ENCODE measurements at places on chromosomes 6 and 20.

DNA sequence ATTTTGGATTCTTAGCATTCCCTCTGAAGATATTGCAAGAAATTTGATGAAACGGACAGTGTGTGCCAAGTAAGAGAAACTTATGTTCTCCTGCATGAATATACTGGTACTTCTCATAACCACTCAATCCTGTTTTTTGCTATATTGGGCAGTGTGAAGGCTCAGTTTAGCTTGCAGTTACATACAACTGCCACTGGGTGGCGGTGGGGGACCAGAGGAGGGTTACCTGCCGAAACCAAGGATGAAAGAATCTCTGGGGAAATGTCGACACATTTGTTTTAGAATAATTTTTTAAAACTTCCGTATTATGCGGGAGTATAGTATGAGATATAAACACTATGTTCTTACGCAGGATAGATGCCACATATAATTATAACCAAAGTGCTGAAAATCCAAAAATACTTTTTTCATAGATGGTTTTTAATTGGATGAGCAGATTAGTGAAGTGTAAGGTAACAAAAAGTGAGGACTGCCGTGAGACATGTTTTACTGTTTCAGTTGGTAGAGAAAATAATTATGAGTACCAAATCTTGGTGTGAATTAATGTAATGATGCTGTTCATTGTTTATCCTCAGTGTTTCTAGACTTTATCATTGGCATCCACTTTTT is 9.7 kb downstream of the TRMT11 start:
- DNase-seq, result peak; percentile 77

DNA sequence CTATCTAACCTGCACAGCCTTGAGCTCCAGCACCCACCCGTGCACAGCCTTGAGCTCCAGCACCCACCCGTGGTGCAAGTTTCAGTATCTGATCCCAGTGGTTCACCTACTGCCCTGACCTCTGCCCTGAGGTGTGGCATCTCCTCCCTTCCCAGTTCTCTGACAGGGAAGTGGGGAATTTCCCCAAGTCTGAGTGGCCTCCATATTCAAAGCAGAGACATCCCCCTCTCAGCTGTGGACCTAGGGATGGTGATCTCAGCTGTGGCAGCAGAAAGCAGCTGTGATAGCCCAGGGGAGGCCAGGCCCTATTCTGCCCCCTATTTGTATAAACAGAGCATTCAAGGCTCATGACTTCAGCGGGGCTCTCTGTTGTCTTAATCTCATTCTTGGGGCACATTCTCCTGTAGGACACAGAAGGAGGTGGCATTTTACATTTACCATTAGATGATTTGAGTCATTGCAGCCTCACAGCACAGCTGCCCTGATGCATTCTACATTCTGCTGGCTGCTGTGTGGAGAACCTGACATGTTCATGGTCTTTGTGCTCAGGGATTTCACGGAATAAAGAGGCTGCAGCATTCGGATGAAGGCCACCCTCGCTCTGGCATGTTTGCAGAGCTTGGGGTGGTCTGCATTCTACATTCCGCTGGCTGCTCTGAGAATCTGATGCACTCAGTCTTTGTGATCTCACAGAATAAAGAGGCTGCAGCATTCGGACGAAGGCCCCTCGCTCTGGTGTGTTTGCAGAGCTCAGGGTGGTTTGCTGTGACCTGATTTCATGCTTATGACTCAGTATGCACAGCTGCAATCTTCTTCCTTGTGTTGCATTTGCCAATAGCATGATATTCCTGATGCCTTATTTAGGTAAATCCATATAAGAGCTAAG is 16.9 kb downstream of the GPR31 start:
- no peak for DNase-seq

DNA sequence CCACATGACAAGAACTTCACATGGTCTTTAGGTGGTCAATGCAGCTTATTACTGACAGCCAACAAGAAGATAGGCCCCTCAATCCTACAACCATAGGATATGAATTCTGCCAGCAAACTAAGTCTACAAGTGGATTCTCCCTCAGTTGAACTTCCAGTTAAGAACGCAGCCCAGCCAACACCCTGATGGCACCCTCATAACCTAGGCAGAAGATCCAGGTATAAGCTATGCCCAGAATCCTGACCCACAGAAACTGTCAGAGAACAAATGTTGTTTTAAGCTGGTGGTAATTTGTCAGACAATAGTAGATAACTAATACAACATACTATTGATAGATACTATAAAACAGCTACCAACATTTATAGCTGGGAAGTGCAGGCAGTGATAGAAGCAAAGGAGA is 38.8 kb downstream of the ATG5 start:
- DNase-seq, result no peak

- peak; percentile 54 for DNase-seq
Measured at GRCh38 chr20:19880256-19881079, 122.4 kb downstream of the RIN2 start.

DNA sequence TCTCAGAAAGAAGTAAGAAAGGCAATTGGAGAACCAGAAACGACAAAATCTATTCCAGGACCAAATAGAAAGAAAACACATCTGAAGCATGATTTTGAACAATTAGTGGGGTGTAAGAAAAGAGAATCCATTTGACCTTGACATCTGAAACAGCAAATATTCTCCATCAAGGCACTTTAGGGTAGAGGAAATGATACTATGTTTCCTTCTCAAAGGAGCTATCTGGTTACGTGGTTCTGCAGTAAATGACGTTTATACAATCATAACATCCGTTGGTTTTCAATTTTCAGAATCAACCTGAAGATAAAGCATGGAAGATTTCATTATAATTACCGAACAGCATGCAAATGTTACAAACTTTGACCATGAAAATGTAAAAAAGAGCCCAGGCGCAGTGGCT is 8.2 kb upstream of the SIGLEC1 start:
- no peak for DNase-seq

DNA sequence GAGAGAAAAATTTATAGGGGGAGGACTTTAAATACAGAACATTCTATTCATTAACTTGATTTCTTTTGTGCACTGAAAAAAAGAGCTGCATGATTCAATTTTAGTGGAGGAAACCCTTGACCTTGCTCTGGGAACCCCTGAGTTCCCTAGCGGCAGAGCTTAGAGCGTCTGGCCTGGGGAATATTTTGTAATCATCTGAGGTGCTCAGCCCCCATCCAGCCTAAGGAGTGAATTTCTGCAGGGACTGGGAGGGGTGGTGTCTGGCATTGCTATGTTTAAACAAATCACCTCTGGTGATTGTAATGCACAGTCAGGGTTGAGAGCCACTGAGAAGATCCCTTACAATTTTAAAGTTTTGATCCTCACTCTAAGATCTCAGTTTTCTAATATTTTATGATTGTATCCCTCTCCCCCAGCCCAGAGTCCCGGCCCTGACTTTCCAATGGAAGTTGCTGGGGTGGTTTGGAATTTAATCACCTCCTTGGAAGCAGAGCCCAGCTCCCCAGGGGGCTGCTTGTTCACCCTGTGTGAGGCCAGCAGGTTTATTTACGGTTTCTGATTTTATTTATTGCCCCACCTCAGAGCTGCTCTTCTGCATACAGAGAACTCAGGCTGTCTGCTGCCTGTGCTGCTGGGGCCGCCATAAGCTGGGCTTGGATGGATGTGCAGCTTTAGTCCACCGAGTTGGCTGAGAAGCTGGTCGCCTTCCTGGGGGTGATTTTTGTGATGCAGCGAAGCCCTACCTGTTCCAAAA is 263.1 kb downstream of the LRFN2 start:
- DNase-seq, result no peak

- DNase-seq, result no peak
Measured at GRCh38 chr6:113610377-113610988, 246.7 kb upstream of the MARCKS start.

GRCh38 chr6:158086054-158086503 is 82.0 kb downstream of the SERAC1 start:
- no peak for DNase-seq

DNA sequence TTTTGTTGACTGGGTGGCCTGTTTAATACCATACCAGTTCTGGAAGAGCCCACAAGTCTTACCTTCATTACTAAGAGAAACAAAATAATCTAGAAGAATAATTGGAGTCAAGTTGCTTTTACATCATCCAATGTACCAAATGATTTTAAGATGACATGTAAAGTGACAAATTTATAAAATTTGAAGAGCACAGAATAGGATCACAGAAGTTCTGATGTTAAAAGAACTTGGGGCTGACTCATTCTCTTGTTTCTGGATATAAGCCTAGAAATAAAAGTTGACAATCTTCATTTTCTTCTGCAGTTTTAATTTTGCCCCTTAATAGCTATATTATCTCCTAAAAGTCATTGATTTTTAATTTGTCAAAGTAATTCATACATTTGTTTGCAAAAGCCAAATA is 317.5 kb upstream of the MARCKS start:
- no peak for DNase-seq

DNA sequence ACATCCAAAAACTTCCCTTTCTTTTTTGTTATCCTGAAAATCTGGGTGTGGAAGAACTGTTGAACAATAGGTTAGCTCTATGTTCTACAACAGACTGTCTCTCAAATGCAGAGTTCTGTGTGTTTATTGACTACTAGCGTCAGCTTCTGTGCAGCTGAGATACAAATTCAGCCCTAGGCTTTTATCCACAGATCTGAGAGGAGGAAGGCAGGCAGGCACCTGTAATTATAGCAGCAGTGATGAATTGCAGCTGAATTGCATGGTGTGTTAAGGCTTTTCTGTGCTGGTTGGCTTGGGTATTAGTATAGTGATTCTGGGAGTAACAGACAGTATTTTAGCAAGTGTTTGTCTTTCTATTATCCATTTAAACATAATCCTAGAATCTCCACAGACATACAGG is 24.4 kb downstream of the GRIK2 start:
- no peak for DNase-seq

- DNase-seq, result no peak
Measured at GRCh38 chr6:98382246-98382645, 452.1 kb upstream of the POU3F2 start.

- DNase-seq, result no peak
Measured at GRCh38 chr6:89950446-89950845, 56.2 kb downstream of the GJA10 start.

GRCh38 chr6:167856999-167857660 is 30.4 kb downstream of the AFDN start:
- DNase-seq, result no peak

GRCh38 chr6:111872401-111873177 is 663 bp downstream of the FYN start:
- DNase-seq, result peak; percentile 42

GRCh38 chr6:85464722-85465150 is 14.9 kb downstream of the NT5E start:
- DNase-seq, result no peak

DNA sequence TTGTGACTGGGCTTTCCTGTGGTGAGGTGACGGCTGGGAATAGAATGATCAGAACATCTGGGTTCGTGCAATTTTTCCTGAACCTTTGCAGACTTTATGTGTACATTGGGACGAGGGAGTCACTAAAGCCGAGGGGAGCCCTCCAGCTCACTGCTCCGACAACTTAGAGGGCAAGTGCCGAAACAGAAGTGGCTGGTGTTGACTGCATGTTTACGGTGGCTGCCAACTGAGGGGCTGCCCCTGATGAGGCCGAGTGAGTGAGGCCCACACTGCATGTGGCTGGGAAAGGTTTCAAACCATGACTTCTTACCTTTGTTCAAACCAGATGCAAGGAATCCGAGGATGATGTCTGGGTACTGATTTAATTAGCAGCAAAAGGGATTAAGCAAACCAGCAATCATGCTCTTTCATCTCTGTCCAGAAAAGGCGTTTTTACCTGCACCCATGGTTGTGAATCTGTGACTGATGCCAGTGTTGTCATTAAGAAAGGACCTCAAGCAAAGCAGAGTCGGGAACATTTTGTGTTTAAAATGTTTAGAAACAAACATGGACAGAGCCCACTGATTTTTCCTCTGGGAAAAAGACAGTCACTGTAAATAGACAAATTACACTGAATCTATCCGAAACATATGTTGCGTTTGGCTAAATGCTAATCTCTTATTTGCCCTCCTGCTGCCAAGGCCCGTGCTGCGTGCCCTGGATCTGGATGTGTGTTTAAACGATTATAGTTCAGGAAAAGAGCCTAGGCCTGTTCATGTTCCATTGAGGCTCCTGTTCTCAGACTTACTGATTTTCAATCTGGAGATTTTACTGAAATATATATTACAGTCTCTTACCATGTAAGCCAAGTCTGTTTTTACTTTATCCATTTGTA is 105.1 kb downstream of the UST start:
- DNase-seq, result no peak

DNA sequence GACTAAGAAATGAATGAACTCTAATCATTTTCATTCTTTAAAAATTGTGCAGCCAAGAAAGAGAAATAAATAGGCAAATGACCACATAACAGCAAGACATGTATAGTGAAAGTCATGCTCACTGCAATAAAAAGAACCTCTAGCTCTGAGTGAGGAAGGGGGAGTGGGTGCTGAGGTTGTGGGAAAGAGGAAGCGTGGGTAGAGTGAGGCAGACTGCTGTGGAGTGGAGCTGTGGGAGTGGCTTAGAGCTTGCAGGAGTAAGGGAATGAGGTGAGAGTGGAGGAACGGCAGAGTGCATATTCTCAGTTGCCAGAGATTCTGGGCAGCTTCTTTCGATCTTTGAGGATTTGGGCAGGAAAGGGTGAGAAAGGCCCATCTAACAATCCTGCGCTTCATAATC is 10.4 kb downstream of the DEFB129 start:
- no peak for DNase-seq

- no peak for DNase-seq
Measured at GRCh38 chr6:136969433-136969832, 47.3 kb downstream of the SLC35D3 start.

GRCh38 chr20:58260006-58260405 is 31.6 kb upstream of the ANKRD60 start:
- DNase-seq, result no peak

DNA sequence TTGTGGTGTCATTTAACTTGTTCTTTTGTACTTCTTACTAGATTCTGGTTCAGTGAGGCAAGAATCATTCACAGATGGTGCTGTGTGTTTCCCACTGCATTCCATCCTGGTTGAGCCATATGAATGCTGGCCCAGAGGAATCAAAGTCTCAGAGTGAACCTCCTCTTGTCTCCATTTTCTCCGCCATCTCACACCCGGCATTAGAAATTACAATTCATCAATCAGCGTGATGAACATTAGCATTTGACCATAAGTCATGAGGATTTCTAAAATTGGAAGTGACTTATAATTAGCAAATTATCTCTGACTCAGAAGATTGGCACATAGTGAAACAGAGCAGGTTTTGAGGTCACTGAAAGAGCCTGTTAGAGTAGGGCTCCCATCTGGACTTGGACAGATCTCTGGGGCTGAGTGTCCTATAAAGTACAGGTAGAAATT is 25.2 kb downstream of the TNFAIP3 start:
- no peak for DNase-seq

DNA sequence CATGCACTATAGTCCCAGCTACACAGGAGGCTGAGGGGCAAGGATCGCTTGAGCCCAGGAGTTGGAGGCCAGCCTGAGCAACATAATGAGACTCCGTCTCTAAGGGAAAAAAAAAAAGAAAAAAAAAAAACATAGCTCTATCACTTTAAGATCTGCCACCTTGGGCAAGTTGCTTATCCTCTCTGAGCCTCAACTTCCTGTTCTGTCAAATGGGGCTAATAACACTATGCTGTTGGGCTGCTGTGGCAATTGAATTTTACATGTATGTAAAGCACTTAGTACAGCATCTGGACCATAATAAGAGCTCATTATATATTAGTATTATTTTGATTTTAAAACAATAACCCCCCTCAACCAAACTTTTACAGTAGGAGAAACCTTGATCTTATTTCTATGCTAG is 141.5 kb downstream of the ATXN1 start:
- DNase-seq, result no peak

Measured in colonic mucosa (tissue), 4 donors.